Cardiac muscle cell (in vitro differentiated cells and primary cell): ENCODE measurements at places on chromosomes 6 and 20.

- no peak for DNase-seq
Measured at GRCh38 chr20:7333841-7334240, 566.4 kb downstream of the BMP2 start.

DNA sequence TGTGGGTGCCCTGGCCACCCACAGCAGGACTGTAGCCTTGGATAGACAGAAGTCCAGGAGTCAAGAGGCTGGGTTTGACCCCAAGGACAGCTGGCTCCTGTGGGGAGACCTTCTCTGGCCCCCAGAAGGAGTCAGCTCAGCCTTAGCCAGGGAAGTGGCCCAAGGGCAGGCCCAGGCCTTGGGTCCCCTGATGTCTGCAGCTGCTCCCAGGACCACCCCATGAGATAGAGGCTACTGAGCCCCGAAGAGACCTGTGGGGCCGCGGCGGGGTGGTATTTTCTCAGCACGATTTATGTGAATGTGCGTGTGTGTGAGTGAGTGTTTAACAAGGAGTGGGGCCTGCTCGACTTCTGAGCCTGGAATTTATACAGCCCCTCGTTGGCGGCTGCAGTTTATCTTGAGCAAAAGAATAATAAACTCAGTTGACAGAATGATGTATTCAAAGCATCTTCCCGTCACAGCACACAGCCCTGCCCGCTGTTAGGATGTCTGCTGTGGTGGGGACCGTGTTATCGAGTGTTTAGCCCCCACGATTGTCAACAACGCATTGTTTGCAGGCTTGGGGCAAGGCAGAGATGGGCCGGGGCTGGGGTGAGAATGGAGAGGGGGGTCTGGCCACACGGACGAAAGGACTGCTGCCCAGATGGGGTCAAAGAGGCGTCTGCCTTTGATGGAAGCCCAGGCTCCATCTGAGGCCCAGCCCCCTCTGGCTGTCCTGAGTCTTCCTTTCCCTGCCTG is 163.3 kb downstream of the VEGFA start:
- no peak for DNase-seq

DNA sequence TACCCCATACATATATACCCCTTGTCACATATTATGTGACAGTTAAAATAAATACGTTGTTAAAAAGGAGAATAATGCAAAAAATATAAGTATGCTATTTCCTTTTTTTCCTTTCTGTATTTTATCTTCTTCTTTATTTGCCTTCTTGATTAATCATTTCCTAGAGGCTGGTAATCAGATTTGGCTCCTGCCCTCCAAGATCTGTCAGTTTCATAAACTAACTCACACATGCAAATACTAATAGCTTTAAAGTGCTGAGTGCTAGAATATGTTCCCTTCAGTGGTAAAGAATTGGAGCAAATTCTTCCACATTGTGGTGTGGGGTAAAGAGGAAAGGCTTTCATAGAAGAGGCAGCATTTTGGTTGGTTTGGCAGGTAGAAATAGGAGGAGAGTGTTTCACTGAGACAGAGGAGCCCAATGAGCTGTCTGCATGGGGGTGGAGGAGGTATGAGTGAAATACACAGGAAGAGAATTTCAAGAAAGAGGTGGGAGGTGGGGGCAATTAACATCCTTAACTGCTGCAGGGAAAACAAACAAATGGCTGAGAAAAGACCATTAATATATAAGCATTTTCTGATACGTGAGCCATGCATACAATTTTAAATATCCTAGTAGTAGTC is 523.9 kb downstream of the BMP2 start:
- no peak for DNase-seq

DNA sequence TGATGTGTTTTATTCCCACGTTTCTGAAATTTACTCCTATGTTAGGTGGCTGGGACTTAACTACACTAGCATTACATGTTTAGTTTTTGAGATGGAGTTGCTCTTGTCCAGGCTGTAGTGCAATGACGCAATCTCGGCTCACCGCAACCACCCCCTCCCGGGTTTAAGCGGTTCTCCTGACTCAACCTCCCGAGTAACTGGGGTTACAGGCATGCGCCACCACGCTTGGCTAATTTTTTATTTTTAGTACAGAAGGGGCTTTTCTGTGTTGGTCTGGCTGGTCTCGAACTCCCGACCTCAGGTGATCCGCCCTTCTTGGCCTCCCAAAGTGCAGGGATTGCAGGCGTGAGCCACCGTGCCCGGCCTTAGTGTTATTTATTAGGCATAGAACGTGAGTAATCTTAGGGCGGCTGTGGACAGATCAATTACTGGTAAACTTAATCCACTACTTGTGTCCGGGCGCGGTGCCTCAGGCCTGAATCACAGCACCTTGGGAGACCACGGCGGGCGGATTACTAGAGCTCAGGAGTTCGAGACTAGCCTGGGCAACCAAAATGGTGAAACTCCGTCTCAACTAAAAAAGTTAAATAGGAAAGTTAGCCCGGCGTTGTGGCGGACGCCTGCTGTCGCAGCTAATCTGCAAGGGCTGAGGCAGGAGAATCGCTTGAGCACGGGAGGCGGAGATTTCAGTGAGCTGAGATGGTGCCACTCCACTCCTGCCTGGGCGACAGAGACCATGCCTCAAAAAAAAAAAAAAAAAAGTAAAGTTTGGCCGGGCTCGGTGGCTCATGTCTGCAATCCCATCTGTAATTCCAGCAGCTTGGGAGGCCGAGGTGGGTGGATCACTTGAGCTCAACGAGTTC is 123.7 kb upstream of the BTN3A2 start:
- no peak for DNase-seq

- DNase-seq: peak; percentile 85
Measured at GRCh38 chr6:27608916-27609883, 136.3 kb upstream of the ZNF184 start.

- no peak for DNase-seq
Measured at GRCh38 chr20:48584391-48585060, 243.3 kb downstream of the PREX1 start.

- DNase-seq: peak; percentile 83
Measured at GRCh38 chr6:166786704-166787293, 159.7 kb upstream of the RPS6KA2 start.

DNA sequence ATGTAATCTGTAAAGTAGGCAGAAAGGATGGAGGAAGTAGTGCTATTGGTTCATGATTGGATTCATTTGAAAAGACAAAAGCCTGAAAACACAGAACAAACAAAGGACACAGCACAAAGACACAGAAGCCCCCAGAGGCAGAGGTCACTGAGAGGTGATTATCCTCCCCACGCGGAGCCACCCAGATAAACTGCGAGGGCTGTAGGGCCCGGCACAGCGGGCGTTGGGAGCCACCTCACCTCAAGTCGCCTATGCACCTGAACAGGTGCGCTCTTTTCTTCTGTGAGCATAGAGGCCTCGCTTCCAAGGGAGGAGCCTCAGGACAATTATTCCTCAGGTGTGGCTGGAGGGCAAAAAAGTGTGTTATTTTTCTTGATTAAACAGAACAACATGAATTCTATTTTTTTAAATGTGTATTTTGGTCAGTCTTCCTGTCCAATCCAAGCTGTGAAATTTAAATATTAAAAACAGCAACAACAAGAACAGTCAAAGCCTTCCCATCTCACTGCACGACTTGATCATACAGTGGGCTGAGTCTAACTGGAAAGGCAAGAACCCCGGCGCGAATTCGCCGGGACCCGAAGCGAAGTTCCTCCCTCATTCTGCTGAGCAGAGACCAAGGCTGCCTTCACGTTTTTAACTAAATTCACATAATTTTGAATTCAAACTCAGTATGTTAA is 205.3 kb downstream of the THBS2 start:
- no peak for DNase-seq

DNA sequence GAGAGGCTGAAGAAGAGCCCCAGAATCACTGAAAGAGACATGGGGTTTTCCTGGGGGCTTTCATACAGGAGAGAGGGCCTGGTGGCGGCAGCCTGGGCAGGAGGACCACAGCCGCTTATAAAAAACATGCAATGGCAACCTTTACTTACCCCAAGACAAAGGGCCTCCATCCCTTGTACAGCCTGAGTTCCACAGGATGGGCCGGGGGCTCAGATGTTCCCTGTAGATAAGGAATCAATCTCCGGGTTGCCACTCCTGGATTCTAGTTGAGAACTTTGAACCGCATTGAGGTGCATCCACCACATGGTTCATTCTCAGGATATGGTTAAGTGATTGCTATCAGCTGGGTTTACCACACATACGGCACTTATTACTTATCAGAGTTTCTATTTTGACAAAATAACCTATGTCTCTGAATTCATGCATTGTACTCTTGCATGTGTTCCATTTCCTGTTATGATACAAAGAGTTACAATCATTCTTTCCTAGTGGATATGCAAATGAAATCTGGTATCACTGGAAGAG is 677.6 kb downstream of the KIF16B start:
- DNase-seq: no peak

DNA sequence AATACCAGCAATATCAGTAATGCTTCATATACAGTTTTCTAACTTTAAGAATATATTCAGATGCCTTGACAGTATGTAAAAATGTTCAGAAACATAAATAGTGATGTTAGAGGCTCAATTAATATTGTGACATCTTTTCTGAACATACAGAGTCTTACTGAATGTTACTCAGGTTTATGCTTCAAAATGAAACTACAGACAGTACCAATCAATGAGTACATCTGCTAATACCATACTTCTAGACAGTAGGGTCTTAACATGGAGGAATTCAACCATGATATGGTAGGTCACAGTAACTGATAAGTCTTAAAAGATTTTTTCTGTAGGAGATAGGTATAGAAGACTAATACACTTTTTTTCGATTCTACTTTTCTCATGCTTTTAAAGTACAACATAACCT is 8.3 kb downstream of the GCLC start:
- no peak for DNase-seq

GRCh38 chr6:154111025-154111424 is 72.0 kb downstream of the OPRM1 start:
- DNase-seq: no peak

- no peak for DNase-seq
Measured at GRCh38 chr20:62822788-62823651, 6.2 kb downstream of the COL9A3 start.

GRCh38 chr6:159074120-159074684 is 29.4 kb upstream of the TAGAP start:
- peak; percentile 63 for DNase-seq
